ENCODE measurements at places on chromosomes 12 and 14.

DNA sequence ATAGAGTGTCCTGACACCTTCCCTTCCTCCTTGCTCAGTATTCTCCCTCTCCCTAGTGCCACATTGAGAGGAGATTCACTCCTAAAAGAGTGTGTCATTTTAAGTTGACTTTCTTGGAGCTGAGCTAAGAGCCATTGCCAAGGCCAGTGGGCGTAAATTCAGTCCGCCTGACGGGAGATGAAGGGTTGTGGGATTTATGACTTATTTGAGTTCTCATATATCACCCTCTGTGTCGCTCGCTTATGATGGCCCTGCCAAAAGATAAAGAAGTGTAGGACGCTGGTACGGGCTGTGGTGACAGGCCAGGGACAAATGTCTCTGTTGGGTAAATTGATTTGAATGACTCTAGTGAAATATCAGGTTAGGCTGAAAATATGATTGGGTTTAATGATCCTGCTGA lies 867.4 kb downstream of the NRXN3 start:
- DNase-seq, result no peak

DNA sequence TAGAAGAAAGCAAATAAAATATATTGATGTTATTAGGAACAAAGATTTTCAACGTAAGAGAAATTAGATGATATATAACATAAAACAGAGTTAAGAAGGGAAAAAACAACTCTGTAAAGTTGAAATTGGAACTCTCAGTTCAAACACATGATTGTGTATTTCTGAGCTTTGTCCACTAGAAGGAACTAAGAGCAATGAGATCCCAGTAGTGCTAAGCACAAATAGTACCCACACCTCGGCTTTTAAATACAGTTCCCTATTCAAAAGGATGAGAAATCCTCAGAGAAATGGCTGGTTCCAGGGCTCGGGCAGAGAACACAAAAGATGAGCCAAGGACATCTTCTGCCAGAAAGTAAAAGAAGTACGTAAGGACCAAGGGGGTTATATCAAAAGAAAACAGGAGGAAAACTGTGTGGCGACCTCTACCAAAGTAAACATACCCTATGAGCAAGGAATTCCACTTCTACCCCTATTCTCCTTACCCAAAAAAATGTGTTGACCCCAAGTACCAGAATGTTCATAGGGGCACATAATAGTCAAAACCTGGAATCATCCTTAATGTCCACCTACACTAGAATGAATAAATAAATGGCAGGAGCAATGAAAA lies 96.6 kb downstream of the SPTSSA start:
- DNase-seq, result no peak

- no peak for DNase-seq
Observed at GRCh38 chr12:110669193-110669502, 19.8 kb downstream of the HVCN1 start.

DNA sequence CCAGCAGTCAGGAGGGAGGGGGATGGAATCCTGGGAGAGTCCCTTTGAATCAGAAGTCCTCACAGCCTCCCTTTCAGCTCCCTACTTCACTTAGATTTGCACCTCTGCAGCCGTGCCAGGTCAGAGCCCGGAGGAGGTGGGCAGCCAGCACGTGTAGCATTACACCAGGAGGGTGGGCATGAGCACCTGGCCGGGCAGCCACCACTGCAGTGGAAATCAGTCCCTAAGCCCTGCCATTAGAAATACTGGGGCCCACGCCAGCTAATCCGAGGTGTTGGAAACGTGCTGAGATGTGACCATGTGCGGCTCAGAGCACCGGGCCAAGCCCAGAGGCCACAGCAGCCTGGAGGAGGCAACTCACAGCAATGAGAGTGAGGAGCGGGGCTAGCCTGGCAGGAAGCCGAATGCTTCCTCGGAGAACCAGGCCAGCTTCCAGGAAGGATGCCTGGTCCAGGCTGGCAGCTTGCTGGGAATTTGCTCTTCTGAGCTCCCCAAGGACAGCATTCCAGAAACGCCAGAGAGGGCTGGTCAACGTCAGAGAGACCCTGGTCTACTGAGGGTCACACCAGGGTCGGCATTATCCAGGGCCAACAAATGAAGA lies 9.4 kb upstream of the CACNA2D4 start:
- no peak for DNase-seq

DNA sequence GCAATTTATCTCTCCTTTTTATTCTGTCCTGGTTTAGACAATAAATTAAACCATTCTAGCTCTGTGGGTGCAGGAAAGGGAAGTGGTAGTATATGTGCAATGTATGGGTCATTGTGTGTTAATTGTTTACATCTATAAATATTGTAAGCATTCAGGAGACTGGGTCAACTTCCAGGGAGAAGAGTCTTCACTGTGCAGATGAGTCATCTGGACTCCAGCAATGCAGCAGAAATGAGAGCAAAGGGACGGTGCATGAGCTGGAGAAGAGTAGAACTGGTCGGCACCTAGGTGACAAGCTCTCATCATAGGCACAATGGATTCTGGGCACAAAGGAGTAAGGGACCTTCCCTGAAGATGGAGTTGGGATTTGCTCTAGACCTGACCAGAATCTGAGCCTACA lies 211.1 kb upstream of the DAAM1 start:
- DNase-seq, result no peak

DNA sequence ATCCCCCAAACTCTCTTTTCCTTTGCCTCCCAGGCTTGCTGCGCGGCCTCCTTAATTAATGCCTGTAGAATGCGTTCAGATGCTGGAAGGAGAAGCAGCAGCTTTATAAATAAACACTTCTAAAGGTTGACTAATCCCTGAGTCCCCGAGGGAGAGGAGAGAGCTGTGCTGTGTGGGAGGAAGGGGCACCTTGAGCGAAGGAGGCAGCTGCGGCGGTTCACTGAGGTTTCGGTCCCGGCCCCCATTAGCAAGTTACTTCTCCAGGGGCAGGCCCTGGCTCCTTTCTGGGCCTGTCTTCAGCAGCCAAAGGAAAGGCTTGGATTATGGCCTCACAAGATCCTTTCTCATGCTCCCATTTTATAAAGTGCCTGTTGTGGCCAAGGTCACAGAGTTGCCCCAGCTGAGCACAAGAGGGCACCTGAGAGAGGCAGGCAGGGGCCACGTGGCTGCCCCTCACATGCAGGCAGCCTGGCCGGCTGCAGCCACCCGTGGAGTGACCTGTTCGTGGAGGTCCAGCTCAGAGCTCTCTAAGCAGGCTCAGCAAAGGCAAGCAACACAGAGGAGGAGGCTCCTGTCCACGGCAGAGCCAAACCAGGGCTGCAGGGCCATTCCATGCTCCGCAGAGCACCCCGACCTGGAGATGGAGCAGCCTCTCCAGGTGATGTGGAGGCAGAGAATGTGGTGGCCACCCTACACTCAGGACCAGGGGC lies 15.0 kb upstream of the CACNA2D4 start:
- no peak for DNase-seq

DNA sequence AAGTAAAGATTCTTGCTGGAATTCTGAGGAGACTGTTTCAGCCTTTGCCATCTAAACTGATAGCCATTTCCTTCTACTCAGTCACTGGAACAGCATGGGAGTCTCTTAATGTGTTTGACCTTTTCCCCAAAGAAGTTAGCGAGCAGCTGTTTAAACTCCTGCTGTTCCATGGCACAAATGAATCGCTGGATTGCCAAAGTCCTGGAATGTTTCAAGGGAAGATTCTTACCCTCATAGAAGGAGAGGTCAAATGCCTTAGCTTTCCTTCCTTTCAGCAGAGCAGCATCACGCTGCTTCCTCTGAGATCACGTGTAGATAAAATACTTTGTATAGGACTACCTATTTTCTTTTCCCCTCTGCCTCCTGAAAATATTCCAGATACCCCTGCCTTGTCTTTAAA lies 10.5 kb upstream of the NR2C1 start:
- no peak for DNase-seq

GRCh38 chr14:54840336-54840735 lies 62.3 kb downstream of the GCH1 start:
- no peak for DNase-seq

DNA sequence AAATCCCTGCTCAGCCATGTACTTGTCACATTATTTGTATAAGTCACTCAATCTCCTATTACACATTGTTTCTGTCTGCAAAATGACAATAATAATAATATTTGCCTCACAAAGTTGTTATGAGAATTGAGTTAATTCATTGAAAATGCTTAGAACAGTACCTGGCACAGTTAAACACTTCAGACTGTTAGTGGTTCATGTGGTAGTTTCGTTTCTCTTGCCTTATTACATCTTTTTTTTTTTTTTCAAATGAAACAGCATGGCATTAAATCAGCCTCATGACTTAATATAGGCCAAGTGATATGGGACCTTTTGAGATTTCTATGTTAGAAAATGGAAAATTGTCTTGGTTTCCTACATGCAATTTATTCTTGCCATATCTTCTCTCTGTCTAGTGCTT lies 71.0 kb upstream of the CRY1 start:
- no peak for DNase-seq

- no peak for DNase-seq
Observed at GRCh38 chr14:22981876-22982476, 375 bp downstream of the AJUBA start.
